ENCODE measurements at places on chromosomes 13 and 19. TPM values are rescaled to one million over a fixed set of nuclear protein-coding genes. Genes with fewer than 3 reads are reported as not detected.

Gene APOE
- 3,946 TPM for total RNA-seq

- no peak for DNase-seq
Measured at GRCh38 chr13:101830035-101830434, 377.6 kb downstream of the ITGBL1 start.

DNA sequence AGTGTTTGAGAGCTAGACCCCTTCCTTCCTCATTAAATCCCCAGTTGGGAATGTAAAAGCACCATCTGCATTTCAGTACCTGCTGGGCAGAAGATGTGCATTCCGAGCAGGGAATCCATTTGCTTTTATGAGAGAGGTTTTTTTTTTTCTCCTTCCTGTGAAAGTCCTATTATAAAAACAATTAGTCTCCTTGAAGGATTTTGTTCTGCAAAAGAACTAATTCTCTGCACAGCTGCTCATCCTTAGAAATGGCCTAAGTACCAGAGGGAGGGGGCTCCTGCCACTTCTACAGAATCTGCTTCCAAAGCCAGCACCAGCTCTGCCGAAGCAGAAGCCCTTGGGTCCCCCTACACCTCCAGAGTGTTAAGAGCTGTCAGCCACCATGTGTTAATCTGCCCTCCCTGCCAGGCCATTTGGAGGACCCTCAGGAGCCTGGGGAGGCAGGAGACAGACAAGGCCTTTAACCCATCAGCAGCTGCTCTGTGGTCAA, 36.4 kb upstream of the SERPINE3 start:
- DNase-seq = no peak

DNA sequence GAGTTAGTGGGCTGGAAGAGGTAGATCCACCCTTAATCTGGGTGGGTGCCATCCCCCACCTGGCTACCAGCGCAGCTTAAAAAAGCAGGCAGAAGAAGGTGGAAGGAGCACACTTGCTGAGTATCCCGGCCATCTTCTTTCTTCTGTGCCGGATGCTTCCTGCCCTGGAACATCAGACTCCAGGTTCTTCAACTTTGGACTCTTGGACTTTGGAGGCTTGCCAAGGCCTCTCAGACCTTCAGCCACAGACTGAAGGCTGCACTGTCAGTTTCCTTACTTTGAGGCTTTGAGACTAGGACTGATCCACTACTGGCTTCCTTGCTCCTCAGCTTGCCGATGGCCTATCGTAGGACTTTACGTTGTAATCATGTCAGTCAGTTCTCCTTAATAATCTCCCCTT, 127.6 kb upstream of the GPC6 start:
- peak; percentile 35 for DNase-seq

- DNase-seq = no peak
Measured at GRCh38 chr19:55655648-55656040, 809 bp downstream of the U2AF2 start.

DNA sequence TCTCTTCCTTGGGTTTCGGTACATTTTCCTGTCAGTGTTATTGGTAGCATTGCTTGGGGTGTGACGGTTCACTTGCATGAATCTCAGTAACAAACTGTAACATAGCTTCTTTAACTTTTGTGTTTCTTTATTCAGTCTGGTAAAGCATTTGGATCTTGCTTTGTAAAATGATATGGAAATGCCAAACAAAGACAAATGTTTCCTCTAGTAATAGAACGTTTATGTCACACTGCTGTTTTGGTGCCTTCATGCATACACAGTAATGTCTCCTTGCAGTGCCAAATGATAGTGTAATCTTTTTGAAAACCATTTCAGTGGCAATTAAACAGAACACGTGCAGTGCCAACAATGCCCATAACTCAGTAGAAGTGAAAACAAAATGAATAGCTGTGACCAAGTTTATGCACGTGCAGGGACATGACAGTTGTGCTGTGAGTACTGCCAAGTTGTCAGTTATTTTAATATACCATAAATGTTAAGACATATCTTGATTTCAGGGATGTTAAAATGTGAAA, 110.8 kb downstream of the RXFP2 start:
- no peak for DNase-seq

- no peak for DNase-seq
Measured at GRCh38 chr13:30196025-30196424, 111.3 kb downstream of the KATNAL1 start.
